ENCODE measurements at places on chromosomes 12 and 14.

- DNase-seq, result no peak
Observed at GRCh38 chr14:78488938-78489337, 318.8 kb downstream of the NRXN3 start.

DNA sequence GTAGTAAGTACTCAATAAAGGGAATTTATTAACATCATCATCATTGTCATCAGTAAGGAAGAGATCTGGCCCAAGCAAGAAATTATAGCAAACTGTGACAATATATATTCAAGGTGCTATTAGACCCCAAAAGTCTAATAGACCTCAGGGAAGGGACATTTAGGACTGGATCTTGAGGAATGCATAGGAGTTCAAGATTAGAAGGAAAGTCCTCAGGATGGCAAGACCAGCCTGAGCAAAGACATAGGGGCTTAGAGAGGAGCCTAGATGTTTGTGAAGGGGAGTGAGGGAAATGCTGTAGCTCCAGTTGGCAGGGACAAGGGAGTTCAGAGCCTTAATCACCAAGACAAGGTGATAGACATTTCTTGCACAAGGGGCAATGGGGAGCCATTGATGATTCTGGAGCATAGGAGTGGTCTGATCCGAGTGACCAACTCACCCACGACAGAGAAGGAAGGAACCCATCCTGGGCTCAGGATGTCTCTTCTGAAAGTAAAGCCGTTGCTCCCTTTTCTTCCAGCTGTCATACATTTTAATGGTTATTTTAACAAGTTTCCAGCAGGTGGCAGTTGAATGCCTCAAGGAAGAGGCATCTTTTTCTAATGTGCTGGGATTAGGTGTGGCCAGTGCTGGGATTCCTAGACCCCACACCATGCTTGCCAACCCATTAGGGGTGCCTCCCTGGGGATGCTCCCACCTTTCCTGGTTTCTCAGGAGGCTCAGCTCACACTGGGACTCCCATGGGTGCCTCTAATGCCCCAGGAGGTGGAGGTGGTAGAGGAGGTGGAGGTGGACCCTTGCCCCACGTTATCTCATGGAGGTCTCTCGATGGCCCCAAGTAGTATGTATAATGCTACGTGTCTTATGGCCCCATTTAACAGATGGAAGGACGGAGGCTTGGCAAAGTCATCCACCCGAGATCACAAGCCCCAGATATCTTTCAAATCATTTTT is 37.8 kb downstream of the PHETA1 start:
- no peak for DNase-seq

GRCh38 chr14:75406856-75407255 is 21.0 kb upstream of the JDP2 start:
- DNase-seq, result no peak

DNA sequence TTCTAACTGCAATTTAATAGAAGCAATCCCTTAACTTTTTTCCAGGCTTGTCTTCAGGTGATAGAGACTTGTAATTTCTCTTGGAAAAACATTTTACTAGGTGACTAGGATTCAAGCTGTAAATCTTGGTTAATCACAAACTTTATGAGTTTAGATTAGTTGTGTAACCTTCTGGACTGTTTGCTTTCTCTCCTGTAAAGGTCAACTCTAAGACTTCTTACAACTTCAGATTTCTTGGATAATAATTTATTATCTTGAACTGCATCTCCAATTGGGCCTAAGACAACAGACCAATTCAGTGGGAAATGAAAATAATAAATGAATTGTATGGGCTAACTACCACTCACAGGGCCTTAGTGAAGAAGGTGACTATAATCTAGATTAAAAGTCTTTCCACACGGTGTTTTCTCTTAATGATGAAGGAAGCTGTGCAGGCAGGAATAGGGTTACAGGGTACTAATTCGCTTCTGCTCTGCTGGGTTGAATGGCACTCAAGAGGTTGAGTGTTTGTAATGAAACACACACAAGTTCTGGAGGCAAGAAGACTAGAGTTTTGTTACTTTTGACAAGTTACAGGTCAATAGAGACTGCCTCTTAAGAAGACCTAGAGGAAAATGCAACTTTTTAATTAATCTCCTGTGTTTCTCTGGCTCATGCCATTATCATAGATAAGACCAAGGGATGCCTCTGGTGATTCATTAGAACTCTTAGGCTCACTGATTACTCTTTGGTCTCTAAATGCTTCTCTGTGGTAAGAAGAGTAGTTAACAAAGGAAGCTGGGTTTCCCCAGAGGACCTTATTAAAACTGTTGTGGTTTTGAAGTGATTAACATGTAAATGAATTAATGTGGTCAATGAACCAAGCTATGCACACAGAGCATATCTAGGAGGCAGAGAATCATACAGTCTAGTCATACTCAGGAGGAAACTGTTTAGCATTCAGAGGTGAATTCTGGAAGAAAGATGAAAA is 30.0 kb upstream of the OR4E1 start:
- no peak for DNase-seq

DNA sequence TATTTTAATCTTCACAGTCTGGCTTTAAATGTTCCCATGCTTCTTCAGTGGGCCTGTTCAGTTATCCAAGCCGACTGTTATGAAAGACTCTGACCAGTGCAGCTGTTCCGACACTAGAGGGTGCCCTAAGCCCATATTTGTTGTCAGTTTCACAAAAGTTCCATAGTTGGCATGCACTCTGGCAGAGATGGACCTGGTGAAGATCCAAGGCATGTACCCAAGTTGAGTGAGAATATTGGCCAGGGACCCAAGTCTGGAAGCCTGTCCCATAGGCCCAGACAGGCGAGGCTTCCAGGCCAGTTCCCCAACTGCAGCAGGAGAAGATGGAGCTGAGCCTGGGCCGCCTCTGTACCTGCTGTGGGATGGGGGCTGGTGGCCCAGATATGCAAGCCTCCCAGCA is 27.4 kb upstream of the GUCY2C start:
- DNase-seq, result no peak

- DNase-seq, result no peak
Observed at GRCh38 chr14:85622106-85622505, 92.2 kb downstream of the FLRT2 start.

- DNase-seq, result no peak
Observed at GRCh38 chr12:121753844-121754264, 39.6 kb downstream of the RHOF start.

DNA sequence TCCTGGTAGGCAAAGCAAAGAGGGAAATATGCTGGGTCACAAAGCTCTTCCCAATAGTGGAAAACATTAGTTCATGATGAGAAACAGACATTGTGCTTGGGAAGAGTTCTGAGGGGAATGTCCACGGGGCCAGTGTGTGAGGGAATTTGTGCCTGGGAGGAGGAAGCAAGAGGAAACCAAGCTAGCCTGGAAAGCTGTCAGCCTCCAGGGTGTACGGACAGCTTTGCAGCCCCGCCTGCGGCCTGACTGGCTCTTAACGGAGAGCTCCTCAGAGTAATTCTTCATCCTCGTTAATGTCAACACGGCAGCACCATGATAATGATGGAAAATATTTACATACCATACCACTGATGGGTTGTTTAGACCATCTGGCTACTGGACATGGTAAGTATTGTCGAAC is 32.4 kb downstream of the PITPNM2 start:
- no peak for DNase-seq

GRCh38 chr14:92439537-92440344 is 73.8 kb upstream of the RIN3 start:
- DNase-seq, result no peak

DNA sequence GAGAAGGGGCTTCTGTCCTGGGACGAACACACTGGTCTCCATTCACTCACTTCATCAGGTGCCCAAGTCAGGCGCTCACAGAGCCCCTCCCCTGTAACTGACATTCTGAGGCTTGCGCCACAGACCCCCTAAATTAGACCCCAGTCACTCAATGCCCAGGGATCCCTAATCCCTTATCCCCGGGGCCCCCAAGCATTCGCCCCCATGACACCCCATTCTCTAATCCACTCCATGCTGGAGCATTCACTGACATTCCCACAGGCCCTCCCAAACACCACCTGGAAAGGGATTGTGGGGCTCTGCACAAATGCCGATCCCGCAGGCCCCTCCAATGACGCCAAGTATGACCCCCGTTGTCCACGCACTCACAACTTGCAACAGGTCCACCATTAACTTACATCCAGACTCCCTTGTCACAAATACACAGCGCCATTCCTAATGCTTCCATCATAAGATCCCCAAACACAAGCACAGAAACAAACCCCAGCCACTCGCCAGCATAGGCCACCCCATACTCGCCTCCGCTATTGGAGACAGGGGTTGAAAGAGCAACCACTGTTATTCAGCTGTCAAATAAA is 1.5 kb downstream of the ZNF605 start:
- DNase-seq, result no peak

- DNase-seq, result no peak
Observed at GRCh38 chr12:53069621-53070410, 9.4 kb downstream of the SPRYD3 start.

- no peak for DNase-seq
Observed at GRCh38 chr14:81396113-81396512, 4.0 kb downstream of the STON2 start.

- no peak for DNase-seq
Observed at GRCh38 chr14:71355324-71356201, 448.3 kb downstream of the PCNX1 start.

DNA sequence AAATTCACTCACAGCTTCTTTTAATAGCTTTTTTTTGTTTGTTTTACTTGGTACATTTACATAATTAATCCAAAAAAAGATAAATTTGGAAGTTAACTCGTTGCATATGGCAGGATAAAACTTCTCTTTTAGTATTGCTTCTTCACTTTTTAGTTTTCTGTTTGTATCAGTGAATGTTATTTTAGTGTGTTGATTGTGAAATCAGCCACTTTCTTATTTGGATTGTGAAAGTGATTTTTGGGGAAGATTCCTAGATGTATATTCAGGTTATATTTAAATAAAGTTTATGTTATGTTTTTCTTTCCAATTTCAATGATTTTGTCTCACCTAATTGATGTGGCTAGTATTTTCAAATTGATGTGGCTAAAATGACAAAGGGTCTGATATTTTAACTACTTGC is 693.9 kb upstream of the MGAT4C start:
- no peak for DNase-seq

- no peak for DNase-seq
Observed at GRCh38 chr14:74425525-74426201, 347 bp downstream of the SYNDIG1L start.

DNA sequence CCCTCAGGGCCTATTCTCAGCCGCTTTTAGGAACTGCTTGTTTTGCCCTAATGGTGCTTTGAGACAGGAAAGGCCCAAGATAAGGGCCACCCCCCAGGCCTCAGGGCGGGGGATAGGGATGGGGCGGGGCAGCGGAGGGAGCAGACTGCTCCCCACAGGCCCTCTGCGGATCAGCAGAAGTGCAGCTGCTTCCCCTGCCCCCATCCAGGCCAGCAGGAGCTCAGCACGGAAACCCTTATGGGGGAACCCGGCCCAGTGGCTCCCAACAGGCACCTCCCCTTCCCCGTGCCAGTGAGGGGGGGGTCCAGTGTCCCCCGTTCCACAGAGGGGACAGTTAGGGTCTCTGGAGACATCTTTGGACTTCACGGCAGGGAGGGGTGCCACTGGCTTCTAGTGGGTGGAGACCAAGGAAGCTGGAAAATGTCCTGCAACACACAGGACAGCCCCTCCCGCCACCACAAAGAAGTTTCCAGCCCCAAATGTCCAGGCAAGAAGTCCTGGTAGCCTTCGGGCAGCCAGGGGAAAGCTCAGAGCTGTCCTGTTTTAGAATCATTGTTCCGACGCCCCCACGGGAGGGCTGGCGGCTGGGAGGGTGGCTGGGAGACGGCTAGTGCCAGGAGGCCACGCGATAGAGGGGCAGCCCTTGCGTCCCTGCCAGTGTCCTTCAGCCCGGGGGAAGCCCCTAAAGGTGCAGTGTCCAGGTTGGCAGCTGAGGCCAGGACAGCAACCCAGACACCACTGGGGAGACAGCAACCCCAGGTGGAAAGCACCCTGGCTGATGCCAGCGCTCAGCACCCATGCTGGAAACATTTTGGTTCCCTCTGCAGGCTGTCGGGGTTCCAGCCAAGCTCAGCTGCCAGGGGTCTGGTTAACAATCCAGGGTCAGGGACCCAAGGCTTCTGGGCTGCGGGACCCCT is 10.4 kb upstream of the GPR132 start:
- no peak for DNase-seq

DNA sequence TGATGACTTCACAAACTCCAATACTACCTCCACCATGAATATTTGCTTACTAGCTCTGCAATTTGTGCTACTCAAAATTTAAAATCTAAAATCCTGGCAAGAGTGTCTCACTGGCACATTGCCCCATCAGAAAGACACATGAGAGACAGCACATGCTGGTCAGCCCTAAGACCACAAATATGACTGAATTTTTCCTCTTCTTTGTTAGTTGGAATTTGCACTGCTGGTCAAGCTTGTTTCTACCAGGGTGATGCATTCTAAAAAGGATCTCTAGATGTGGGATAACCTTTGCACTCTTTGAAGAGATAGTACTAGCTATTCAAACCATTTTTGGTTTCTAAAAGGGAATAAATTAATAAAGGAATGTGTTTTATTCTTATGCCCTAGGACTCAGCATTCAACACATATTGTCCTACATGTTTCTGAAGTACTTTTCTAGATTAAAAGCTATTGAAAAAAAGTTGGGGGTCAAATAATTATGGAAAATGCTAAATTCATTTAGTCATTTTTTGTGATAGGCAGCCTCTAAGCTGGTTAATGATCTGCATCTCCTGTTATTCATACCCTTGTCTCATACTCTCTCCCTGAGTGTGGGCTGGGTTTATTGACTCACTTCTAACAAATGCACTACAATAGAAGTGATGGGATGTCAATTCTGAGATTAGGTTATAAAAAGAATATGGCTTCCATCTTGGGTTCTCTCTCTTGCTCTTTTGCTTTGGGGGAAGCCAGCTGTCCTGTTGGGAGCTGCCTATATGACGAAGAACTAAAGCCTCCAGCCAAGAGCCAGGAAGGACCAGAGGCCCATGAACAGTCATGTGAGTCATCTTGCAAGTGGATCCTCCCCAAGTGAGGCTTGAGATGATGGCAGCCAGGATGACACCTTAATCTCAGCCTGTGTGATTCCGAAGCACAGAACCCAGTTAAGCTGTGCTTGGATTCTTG is 211.5 kb upstream of the CRY1 start:
- DNase-seq, result no peak

DNA sequence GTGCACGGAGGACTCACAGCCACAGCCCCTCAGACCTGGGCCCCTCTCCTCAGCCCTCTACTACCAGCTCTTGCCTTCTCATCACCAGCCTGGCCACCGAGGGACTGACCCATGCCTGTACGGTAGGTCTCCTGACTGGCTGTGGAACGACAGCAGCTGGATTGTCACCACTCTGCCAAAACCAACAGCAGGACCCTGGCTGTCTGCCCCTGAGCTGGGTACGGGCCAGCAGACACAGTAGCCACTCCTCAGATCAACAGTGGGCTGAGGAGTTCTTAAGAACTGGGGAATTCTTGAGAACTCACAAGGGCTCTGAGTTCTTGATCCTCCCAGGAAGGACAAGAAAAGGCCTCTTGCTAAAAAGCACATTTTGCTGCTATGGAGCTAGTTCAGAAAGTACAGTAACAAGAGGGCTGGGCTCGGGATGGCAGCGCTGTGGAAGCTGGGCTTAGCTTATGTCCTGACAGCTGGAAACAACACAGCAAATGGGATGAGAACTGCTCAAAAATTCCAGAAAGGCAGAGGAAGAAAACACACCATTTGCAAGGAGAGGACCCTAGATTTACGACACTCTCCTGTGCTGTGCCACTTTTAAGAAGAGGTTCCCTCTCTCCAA is 176.4 kb downstream of the ANO2 start:
- no peak for DNase-seq
